Esophagus mucosa (tissue), 1 donor: ENCODE measurements at places on chromosomes 6 and 20. TPM values are rescaled to one million over a fixed set of nuclear protein-coding genes. Genes with fewer than 3 reads are reported as not detected.

The TAGAP gene
- 0.92 TPM for total RNA-seq

The TFAP2D gene
- not detected for total RNA-seq

The FGD2 gene
- total RNA-seq: 9.8 TPM

The SAPCD1 gene
- total RNA-seq: 0.64 TPM

The GNMT gene
- not detected for total RNA-seq

The WFDC6 gene
- total RNA-seq: not detected

The WFDC10B gene
- total RNA-seq: not detected

The IL17F gene
- 0.20 TPM for total RNA-seq

The TCP11 gene
- not detected for total RNA-seq

The TSBP1 gene
- not detected for total RNA-seq

The WFDC5 gene
- total RNA-seq: 4.3 TPM

The CDKN1A gene
- 145 TPM for total RNA-seq

The PLCB4 gene
- total RNA-seq: 1.1 TPM

The SLC32A1 gene
- not detected for total RNA-seq

The AIF1 gene
- 3.3 TPM for total RNA-seq

The KCNK16 gene
- not detected for total RNA-seq

The TBX18 gene
- 1.6 TPM for total RNA-seq

The ADTRP gene
- total RNA-seq: 0.72 TPM

The GABRR1 gene
- total RNA-seq: 0.24 TPM
